ENCODE measurements at places on chromosomes 12 and 14.

- DNase-seq, result no peak
Observed at GRCh38 chr12:24920141-24920540, 28.8 kb downstream of the BCAT1 start.

GRCh38 chr12:132904718-132905328 is 17.4 kb upstream of the CHFR start:
- DNase-seq, result peak; percentile 26

- no peak for DNase-seq
Observed at GRCh38 chr14:68139431-68140075, 320.0 kb downstream of the RAD51B start.

DNA sequence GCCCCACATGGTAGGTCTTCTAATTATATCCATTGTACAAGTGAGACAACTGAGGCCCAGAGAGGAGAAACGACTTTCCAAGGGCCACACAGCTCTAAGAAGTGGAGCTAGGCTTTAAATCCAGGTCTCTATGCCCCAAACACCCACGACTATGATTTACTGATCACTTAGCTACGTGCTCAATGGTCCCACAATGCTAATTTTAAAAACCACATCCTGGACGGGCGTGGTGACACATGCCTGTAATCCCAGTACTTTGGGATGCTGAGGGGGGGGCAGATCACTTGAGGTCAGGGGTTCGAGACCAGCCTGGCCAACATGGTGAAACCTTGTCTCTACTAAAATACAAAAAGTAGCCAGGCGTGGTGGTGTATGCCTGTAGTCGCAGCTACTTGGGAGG is 8.4 kb upstream of the MLEC start:
- no peak for DNase-seq

GRCh38 chr12:91763654-91764370 is 381.8 kb downstream of the BTG1 start:
- no peak for DNase-seq

DNA sequence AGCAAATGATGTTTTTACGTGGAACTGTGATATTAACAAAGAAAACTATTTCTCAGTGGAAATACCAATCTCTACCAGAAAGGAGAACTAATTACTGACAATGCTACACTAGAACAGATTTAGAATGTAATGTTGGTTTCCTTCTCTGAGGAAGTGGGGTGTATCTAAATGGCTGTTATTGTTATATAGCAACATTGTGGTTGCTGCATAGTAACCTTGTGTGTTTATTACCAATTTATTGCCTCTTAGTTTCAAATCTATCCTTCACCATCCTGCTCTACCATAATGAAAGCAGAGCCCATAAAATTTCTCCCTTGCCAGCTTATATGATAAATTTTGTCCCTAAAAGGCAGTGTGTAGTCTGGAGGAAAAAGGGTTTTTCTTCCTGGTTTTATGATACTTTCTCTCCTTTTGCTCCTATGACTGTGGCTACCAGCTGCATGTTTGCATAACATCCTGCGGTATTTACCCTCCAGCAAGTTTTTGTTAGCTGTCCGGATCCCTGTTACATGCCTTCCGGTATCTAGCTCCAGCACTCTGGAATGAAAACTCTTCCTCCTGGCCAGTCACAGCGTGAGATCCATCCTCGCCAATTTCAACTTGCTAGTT is 5.7 kb upstream of the KLRK1 start:
- peak; percentile 90 for DNase-seq

GRCh38 chr14:51707327-51707726 is 55.6 kb downstream of the FRMD6 start:
- no peak for DNase-seq

GRCh38 chr12:5473076-5473782 is 41.3 kb downstream of the NTF3 start:
- DNase-seq, result no peak

DNA sequence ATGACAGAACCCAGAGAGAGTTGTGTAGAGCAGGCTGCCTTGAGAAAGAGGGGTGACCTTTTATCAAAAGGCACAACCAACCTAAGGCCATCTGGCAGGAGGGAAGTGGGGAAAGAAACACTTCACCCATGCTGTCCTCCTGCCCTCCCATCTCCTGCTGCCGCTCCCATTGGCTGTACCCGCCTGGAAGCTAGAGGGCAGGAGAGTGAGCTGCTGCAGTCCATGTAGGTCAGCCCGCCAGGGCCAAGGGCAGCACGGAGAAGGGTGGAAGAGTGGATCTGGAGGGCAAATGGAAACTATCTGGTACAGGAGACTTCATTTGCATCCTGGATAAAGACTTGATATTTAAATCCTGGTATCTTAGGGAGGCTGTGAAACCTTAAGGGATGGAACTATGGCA is 11.5 kb upstream of the CABP1 start:
- DNase-seq, result no peak

DNA sequence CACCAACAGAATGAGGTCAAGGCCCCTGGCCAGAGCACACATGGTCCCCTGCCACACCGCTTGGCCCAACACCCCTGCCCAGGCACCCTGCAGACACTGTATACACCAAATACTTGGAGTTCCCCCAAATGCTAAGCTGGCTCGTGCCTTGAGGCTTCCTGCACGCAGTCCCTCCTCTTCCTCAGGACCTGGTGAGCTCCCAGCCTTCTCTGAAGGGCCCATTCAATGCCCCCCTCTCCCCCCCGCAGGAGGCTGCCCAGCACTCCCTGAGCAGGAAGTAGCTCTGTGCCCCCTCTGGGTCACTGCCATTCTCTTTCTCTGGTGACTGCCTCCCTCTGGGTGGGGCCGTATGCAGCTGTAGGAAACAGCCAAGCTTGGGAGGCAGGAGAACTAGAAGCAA is 75.3 kb downstream of the ITPK1 start:
- no peak for DNase-seq

- DNase-seq, result no peak
Observed at GRCh38 chr12:26979733-26980132, 34.5 kb downstream of the TM7SF3 start.

GRCh38 chr12:128269181-128269591 is 2.2 kb downstream of the TMEM132C start:
- no peak for DNase-seq

DNA sequence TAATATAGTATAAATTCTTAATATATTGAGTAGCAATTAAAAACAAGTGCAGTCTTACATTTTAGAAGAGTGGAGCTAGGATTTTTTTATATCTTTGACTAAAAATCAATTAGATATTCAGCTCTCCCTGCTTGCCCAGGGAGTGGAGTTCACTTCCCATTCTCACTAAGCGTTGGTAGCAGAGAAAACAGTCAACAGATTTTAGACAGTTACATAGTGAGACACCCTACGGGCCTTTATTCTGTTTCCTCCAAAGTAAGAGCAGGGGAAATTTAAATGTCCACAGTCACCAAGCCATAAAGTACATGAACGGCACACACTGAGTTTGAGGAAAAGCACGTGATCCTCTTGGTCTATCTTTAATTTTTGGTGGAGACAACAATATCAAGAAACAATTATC is 131.6 kb upstream of the PLEKHG7 start:
- DNase-seq, result no peak

DNA sequence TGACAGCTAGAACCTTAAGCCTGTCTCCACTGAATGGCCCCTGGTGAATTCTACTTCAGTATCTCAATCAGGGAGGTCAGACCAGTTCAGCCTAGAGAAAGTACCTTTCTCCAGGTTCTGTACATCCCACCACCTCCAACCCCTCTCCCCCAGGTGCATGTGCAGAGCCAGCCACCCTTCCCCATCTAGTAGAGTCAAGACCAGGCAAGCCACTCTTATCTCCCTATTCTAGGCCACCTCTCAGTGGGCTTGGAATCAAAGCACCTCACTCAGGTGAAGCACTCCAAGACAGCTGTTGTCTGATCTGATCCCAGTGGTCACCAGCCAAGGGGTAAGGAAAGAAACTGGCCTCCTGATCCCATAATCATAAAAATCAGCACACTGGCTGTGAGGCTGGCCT is 340.9 kb downstream of the BCL11B start:
- DNase-seq, result no peak

DNA sequence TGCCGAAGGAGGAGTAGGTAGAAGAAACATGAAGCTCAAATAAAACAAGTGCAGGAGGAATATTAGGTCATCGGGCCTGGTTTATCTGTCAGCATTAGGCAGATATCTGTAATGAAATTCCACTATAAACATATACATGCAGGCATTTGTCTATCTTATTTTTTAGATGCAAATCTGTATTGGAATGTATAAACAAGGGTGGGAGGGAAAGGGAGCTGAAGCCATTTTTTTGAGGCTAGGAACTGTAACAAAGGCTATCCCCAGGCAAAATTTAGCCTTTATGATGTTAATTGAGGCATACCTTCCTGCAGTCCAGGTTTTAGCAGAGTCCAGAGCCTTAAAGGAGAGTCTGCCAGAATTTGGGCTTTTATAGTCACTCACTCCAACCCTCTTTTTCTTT is 72.5 kb downstream of the PHLDA1 start:
- no peak for DNase-seq

- DNase-seq, result no peak
Observed at GRCh38 chr14:31560759-31561154, 447 bp upstream of the NUBPL start.

- DNase-seq, result no peak
Observed at GRCh38 chr12:91667694-91668093, 478.0 kb downstream of the BTG1 start.

DNA sequence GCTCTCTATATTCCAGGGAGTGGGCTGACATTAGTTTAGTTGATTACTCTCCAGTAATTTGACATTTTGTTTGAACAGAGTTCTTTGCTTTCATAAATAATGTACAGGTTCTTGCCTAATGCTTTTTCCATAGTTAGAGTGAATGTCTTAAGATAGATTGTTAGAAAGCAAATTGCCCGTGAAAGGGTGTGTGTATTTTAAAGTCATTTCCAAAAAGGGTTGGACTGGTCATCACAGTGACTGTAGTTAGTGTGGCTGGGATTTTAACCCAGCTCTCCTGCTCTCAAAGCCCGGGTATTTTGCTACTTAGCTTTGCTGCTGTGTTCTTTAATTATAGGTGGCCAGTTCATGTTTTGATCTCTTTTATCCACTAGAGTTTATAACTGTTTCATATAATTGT is 74.2 kb downstream of the DNAH10 start:
- DNase-seq, result no peak

- no peak for DNase-seq
Observed at GRCh38 chr14:93744876-93745275, 43.4 kb downstream of the PRIMA1 start.

DNA sequence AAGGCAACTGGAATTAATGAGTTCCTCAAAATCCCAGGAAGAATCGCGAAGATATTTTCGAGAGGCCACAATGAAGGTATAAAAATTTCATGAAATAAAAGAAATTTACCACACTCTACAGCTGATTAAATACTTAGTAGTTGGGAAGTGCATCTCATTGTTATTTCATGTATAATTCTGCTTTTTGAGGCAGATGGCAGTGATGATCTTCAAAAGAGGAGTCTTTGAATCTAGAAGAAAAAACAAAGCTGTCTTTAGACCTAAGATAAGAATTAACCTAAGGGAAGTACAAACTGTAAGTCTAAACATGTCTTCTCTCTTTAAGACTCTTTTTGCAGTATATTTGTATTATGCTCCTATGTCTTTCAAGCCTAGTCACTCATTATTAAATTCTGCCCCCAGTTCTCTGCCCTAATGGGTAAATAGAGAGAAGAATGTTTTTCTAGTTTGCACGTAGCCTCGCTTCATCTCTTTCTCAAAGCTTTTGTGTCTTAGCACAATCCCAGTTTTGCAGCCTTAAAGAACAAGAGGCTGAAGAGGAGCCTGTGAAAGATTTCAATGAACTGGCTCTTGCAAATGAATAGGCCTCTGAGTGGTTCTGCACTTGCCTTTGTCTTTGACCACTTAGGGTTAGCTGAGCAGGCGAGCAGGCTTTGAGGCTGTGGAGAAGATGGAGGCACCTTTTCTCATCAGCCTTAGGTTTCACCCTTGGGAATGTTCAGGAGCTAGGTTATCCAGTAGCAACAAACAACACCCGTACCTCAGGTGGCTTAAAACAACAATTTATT is 32.7 kb downstream of the CFAP54 start:
- no peak for DNase-seq

GRCh38 chr12:52519826-52520662 is at the start of gene KRT5:
KRT5 (minus strand) TSS chr12:52520394; CDS start chr12:52520296, 98 bp downstream.
- DNase-seq, result no peak

- no peak for DNase-seq
Observed at GRCh38 chr14:55170526-55170925, 20.9 kb downstream of the DLGAP5 start.

GRCh38 chr12:52123487-52124186 is 44.1 kb downstream of the SMIM41 start:
- DNase-seq, result no peak

GRCh38 chr12:96419576-96420276 is 19.5 kb upstream of the CDK17 start:
- no peak for DNase-seq

GRCh38 chr12:111227476-111228420 is 141.1 kb downstream of the PHETA1 start:
- no peak for DNase-seq

GRCh38 chr14:105878554-105878953 is 352.2 kb downstream of the TMEM121 start:
- no peak for DNase-seq

DNA sequence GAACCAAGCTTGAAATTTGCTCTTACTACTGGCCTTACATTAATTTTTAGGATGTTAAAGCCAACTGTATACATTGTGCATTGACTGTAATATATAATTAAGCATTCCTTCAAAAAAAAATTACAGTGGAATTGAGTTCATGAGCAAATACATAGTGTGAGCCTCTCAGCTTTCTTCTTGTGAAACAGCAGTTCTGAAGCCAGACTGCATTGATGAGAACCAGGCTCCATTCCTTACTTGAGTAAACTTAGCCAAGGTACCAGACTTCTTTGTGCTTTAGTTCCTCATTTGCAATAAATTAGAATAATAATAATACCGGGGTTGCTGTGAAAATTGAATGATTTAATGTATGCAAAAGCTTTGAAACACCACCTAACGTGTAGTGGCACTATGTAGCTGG is 169.5 kb downstream of the ANO4 start:
- no peak for DNase-seq

GRCh38 chr14:54654605-54655004 is 87.7 kb downstream of the SAMD4A start:
- no peak for DNase-seq

GRCh38 chr14:103155010-103155409 is 31.7 kb downstream of the TNFAIP2 start:
- DNase-seq, result peak; percentile 23

DNA sequence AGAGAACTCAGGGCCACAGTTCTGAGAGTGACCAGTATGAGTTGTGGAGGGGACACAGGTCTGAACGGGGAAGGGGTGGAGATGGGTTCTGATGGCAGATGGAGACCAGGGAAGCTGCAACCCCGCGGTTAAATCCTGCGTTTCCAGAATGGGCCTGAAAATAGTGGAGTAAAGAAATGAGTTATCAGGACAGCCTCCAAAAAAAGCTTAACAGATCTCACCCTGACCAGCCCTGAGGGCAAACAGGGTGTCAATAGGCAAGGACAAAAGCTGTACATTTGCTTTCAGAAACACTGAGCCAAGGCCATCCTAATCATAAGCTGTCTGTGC is 555 bp upstream of the RTN1 start:
- DNase-seq, result no peak

DNA sequence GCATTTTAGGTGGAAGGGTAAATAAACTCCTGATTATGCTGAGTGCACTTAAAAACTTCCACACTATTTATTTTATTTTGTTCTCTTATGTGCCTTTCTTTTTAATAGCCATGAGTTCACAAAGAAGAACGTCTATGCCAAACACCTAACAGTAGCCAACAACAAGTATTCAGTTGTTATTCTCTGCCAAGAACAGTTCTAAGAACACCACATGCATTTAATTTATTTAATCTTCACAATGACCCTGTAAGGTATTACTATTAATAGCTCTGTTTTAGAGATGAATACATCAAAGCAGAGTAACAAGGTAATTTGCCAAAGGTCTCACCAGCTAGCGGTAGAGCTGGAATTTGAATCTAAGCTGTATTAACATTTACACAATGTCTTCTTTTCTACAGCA is 240.1 kb downstream of the ALG10B start:
- no peak for DNase-seq
